Activated T-helper 2 cell treated with anti-CD3 and anti-CD28 coated beads, Interferon-gamma antibody, Interleukin-2, Interleukin-4, amounts not matched to agents 10 μg/mL and 5 μg/mL and 100 μg/mL, durations not matched to agents 14 hours and 24 hours and 36 hours (primary cell): ENCODE measurements at places on chromosomes 12 and 14. TPM values are rescaled to one million over a fixed set of nuclear protein-coding genes. Genes with fewer than 3 reads are reported as not detected.
A peak's percentile ranks its signal among the peaks of the same experiment; 100 is the strongest.

DNA sequence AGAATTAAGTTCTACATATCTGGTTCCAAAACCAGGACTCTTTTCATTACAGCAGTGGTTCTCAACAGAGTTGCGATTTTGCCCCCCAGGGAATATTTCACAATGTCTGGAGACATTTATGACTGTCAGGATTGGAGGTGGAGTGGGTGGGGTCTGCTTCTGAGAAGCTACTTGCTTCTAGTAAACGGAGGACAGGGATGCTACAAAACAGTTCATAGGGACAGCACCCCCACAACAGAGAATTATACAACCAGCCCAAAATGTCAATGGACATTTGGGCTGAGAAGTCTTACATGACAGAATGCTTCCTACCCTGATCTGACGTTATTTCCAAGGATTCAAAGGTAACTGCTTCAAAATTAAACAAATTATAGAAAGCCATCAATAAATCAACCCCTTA is 739 bp upstream of the SPATA7 start:
- H3K4me1 ChIP-seq, result peaks cover 19% of the 10 kb centered on the region
- H3K36me3 ChIP-seq, result no peaks in the 10 kb centered on the region
- peak overlapping the region; percentile 96 for H3K4me3 ChIP-seq

- H3K36me3 ChIP-seq, result no peaks in the 10 kb centered on the region
- no peak overlapping the region for H3K4me3 ChIP-seq
- H3K4me1 ChIP-seq, result peaks cover 9% of the 10 kb centered on the region
- no peak for DNase-seq
- peaks cover 5% of the 10 kb centered on the region for H3K27me3 ChIP-seq
These were observed 89.1 kb downstream of the DRAM1 start for GRCh38 chr12:101966496-101966895.

The LUM gene
- total RNA-seq, result not detected in 2 replicates

GRCh38 chr12:85476756-85477155 is 196.7 kb downstream of the ALX1 start:
- no peaks in the 10 kb centered on the region for H3K36me3 ChIP-seq
- H3K4me1 ChIP-seq, result no peaks in the 10 kb centered on the region
- H3K27ac ChIP-seq, result no peak overlapping the region
- no peak for DNase-seq
- H3K4me3 ChIP-seq, result no peak overlapping the region
- H3K27me3 ChIP-seq, result peaks cover 3% of the 10 kb centered on the region

DNA sequence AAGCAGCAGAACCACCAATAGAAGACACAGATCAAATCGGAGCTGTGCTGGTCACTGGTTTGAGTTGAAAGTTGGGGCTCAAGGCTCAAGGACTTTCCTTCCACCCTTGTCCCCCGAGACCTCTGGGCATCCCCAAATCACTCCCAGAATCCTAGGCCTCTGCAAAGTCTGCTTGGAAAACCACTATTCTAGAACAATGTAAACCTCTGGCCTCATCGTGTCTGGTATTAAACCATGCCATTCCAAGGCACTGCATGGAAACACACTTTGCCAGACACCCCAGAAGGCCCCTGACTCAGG is 288.0 kb downstream of the DPF3 start:
- no peaks in the 10 kb centered on the region for H3K36me3 ChIP-seq
- peaks cover 65% of the 10 kb centered on the region for H3K27me3 ChIP-seq
- H3K4me1 ChIP-seq, result no peaks in the 10 kb centered on the region
- H3K4me3 ChIP-seq, result no peak overlapping the region
- no peak overlapping the region for H3K27ac ChIP-seq

GRCh38 chr12:119980242-119980641 is 8.8 kb upstream of the BICDL1 start:
- peaks cover 16% of the 10 kb centered on the region for H3K27me3 ChIP-seq
- peaks cover 8% of the 10 kb centered on the region for H3K4me1 ChIP-seq
- no peaks in the 10 kb centered on the region for H3K36me3 ChIP-seq
- no peak for DNase-seq
- H3K27ac ChIP-seq, result peak overlapping the region; percentile 80

The NTN4 gene
- not detected in 2 replicates for total RNA-seq

- H3K27ac ChIP-seq, result no peak overlapping the region
- H3K4me3 ChIP-seq, result no peak overlapping the region
- no peaks in the 10 kb centered on the region for H3K36me3 ChIP-seq
- no peaks in the 10 kb centered on the region for H3K27me3 ChIP-seq
These were observed 4.0 kb downstream of the RASAL1 start for GRCh38 chr12:113131556-113131955.

DNA sequence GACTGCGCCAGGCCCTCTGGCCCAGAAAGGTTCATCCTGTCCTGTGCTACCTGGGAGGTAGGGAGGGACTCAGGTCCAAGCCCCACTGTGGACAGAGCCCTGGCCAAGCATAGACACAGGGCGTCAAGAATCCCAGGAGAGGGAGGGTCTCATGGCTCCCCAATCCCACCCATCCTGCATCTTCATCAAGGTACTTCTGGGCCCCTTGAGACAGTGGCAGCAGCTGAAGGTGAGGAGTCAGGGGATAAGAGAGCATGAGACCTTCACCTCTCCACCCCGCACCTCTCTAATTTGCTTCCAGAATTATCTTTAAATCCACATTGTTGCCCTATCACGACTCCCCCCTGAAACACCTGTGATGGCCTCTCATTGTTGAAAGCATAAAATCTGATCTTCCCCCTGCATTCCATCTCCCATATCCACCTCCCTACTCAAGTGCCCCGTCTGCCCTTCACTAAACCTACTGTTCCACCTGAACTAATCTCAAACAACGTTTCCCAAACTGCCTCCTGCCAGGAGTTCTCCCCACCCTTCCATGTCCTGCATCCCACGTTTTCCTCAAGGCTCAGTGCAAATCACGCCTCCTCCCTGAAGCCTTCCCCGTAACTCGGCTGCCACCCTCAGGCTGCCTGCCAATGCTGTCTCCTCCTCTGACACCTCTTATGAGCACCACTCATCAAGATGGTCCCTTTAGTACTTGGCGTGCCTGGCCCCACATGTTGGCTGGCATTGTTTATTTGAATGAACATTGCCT is 27.1 kb downstream of the KRT18 start:
- H3K27me3 ChIP-seq, result peaks cover 29% of the 10 kb centered on the region
- DNase-seq, result no peak
- no peak overlapping the region for H3K4me3 ChIP-seq
- no peaks in the 10 kb centered on the region for H3K36me3 ChIP-seq
- no peak overlapping the region for H3K27ac ChIP-seq

- no peak overlapping the region for H3K27ac ChIP-seq
- DNase-seq, result no peak
- peaks cover 9% of the 10 kb centered on the region for H3K4me1 ChIP-seq
These were observed 1.9 kb upstream of the TBX3 start for GRCh38 chr12:114685869-114686268.
